ENCODE measurements at places on chromosomes 16 and 17. TPM values are rescaled to one million over a fixed set of nuclear protein-coding genes. Genes with fewer than 3 reads are reported as not detected.
A peak's percentile ranks its signal among the peaks of the same experiment; 100 is the strongest.

DNA sequence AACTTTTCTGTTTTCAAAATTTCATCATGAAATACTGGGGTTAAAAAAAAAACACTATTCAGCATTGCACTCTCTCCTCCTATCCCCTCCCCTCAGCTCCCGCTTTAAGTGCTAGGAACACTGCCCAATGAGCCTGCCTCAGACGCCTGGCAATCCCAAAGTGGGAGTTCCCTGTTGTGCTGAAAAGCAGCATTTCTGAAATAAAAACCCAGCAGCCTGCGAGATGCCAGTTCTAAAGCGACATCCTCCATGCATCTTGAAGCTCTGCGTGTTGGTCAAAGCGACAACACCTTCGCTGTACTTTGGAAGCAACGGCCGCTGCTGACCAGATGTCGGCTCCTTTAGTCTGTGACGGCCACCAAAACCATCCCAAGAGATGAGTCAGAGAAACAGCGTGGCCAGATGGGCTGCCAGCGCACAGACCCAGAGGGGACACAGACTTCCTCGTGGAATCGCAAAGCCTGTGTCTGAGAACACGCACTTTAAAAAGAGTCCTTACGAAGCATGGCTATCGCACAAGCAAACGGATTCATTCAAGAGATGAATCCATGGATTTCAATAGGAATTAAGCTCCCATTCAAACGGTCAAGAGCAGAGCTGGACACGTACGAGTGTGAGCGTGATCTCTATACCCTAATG lies 32.8 kb downstream of the FBXO31 start:
- DNase-seq = no peak

- no peak for DNase-seq
Observed at GRCh38 chr16:14193316-14193871, 122.3 kb downstream of the MRTFB start.

DNA sequence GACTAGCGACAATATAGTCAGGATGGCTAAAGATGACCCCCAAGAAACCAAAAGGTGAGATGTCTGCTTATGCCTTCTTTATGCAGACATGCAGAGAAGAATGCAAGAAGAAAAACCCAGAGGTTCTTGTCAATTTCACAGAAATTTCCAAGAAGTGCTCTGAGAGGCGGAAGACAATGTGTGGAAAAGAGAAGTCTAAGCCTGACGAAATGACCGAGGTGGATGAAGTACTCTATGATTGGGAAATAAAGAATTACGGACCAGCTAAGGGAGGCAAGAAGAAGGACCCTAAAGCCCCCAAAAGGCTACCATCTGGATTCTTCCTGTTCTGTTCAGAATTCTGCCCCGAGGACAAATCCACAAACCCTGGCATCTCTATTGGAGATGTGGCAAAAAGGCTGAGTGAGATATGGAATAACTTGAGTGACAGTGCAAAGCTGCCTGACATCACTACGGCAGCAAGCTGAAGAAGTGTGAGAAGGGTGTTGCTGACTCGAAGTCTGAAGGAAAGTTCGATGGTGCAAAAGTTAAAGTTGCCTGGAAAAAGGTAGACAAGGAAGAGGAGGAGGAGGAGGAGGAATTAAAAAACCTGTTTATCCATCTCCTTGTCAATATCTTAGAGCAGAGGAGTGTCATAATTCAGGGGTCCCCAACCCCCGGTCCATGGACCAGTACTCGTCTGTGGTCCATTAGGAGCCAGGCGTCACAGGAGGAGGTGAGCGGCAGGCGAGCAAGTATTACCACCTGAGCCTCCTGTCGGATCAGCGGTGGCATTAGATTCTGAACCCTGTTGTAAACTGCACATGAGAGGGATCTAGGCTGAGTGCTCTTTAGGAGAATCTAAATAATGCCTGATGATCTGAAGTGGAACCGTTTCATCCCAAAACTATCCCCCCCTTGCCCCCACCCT lies 25.1 kb upstream of the ADGRG1 start:
- DNase-seq = no peak

DNA sequence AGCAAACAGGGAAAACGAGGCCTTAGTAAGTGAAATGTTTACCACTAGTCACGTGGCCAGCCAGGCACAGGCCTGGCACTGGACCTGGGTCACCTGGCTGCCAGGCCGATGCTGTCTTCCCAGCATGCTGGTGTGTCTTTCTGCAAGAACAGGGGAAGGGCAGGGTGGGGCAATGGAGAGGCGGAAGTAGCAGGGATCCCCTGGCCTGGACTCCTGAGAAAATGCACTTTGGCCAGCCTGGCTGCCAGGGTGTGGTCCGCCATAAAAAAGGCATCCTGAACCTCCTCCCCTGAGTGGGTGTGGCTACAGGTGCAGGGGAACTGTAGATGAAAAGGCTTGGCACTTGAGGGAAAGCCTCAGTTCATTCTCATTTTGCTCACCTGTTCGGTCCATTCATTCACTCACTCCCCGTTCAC lies 1.0 kb upstream of the ANKRD40CL start:
- peak; percentile 83 for DNase-seq

- no peak for DNase-seq
Observed at GRCh38 chr16:83895942-83896341, 3.0 kb upstream of the MLYCD start.

GRCh38 chr17:49108318-49108717 lies 24.3 kb upstream of the B4GALNT2 start:
- DNase-seq = no peak

DNA sequence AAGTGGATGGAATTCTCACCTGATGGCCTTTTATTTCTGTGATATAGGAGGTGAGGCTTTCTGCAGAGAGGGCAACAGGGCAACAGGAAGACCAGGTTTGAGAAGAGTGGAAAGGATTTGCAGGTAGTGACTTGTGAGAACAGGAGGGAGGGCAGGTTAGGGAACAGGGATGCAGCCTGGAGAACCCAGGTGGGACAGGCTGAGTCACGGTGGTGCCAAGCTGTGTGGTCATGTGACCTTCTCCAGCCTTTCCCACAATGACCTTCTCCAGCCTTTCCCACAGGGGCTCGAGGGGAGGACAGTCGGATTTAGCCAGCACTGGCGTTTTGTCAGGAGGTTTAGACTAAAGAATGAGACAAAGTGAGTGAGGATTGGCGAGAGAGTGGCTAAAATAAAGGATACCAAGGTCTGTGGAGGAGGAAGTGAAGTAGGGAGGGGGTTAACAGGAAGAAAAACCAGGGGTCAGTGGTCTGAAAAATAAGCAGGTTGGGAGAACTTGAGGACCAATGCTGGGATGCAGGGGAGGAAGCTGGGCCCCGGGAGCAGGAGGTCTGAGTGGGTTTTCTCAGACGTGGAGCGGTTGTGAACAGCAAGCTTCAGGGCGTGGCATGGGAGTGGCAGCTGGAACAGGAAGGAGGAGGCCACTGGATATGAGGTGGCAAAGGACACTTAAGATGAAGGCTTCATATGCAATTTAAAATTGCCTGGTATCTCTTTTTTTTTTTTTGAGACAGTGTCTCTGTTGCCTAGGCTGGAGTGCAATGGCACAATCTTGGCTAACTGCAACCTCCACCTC lies 37.7 kb downstream of the DNAH2 start:
- peak; percentile 49 for DNase-seq

DNA sequence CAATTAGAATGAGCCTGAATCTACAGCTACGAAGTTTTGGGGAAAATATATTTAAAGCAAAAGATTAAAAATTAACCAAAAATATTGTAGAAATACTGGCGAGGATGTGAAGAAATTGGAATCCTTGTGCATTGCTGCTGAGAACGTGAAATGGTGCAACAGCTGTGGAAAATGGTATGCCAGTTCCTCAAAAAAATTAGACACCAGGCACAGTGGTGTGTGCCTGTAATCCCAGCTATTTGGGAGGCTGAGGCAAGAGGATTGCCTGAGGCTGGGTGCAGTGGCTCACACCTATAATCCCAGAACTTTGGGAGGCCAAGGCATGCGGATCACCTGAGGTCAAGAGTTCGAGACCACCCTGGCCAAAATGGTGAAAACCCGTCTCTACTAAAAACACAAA lies 119.9 kb upstream of the TMEM97 start:
- DNase-seq = no peak

DNA sequence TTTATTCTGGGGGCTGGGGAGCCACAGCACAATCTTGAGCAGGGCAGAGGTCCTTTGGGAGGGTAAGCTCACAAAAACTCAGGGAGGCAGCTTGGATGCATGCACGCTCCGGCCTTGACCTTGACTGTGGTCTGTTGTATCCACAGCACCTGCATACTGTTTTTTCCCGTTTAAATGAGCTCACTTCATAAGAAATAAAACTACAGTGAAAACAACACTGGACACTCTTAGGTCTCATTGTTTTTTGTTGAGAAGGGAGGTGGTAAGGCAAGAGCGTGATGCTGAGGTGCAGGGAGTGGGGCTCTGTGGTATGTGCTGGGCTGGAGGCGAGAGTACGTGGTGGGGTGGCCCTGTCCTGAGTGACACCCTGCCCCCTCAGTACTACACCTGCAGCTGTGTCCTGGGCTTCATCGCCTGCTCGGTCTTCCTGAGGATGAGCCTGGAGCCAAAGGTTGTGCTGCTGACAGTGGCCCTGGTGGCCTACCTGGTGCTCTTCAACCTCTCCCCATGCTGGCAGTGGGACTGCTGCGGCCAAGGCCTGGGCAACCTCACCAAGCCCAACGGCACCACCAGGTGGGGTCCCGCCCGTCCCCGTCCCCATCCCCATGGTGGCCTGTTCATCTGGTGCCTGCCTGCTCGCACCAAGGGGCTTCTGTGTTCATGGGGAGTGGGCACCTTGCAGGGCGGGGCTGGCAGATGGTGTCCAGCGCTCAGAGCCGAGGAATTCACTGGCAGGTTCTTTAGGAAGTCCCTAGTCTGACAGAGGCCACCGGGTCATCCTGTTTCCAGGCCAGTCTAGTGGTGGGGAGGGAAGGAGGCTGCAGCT lies 44.2 kb downstream of the ADCY7 start:
- peak; percentile 37 for DNase-seq

DNA sequence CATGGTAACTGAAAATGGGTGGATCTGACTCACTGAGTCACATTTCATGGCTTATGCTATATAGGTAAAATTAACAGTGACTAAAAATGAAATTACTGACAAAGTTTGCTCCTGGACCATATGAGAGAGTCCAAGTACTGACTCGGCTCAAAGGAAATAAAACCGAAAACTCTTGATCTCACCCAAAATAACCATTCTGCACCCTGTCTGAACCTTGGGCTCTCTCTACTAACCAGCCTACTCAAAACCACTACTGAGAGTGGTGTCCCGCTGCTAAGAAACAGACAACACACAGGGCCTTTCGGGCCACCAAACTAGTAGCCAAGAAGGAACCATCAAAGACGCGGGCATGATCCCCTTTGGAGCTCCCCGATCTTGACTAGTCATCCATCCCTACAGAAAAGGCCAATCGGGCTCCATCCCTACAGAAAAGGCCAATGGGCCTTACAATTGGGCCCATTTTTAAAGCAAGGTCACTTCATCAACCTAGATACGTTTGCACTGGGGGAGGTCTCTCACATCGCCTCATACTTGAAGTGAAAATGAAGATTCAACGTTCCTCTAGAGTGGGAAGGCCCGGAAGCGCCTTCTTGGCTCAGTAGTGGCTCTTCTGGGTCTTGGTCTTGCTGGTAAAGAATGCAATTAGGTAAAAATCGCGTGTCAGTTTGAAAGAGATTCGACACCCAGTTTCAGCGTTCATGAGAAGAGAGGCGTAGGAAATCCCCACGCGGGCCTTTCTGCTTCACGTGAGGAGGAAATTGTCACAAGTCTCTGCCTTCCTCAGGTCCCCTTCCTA lies 720 bp upstream of the ZPBP2 start:
- DNase-seq = no peak

GRCh38 chr16:61313931-61314330 lies 722.3 kb downstream of the CDH8 start:
- DNase-seq = no peak

DNA sequence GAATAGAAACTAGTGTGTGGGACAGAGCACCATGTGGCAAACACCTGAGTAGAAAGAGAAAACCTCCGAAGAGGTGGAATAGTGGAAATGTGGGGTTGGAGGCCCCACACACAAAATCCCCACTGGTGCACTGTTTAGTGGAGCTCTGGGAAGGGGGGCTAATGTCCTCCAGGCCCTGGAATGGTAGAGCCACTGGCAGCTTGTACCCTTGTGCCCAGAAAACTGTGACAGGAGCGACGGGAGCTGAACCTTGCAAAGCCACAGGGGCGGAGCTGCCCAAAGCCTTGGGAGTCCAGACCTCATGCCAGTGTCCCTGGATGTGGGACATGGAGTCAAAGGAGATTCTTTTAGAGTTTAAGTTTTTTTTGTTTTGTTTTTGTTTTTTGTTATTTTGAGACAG lies 50.6 kb downstream of the RNF112 start:
- peak; percentile 36 for DNase-seq

- DNase-seq = no peak
Observed at GRCh38 chr16:48446534-48446920, 61.3 kb upstream of the SIAH1 start.

DNA sequence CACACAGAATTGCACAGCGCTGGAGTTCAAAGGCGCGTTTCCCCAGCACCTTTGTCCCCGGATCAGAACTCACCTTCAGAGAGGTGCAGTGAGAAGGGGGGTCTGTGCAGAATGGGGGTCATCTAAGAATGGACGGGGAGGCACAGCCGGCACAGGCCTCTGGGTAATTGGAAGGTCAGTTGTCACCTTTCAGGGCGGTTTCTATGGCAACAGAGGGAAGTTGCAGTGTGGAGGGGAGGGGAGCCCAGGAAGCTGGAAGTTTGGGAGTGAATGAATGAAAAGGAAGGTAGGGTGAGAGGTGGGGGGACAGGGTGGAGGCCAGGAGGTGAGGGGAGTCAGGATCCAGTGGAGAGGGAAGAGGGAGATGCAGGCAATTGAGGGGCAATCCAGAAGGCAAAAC lies 12.4 kb upstream of the KCNG4 start:
- no peak for DNase-seq

GRCh38 chr17:39104046-39104445 lies 47.4 kb downstream of the PLXDC1 start:
- DNase-seq = no peak

Gene HSPB9
- not detected for total RNA-seq

Gene CLEC10A
- total RNA-seq = 5.1 TPM

Gene DPEP3
- total RNA-seq = not detected

Gene KRT32
- total RNA-seq = not detected

Gene GPR142
- total RNA-seq = 0.52 TPM
